Gastrocnemius medialis (tissue), 4 donors: ENCODE measurements at places on chromosomes 5 and 9.
A peak's percentile ranks its signal among the peaks of the same experiment; 100 is the strongest.

- no peak for DNase-seq
Measured at GRCh38 chr9:5976674-5977397, 38.6 kb downstream of the RANBP6 start.

- DNase-seq: no peak
Measured at GRCh38 chr9:86521322-86521721, 167.1 kb upstream of the TUT7 start.

- DNase-seq: no peak
Measured at GRCh38 chr5:99129768-99130501, 201.1 kb upstream of the CHD1 start.

DNA sequence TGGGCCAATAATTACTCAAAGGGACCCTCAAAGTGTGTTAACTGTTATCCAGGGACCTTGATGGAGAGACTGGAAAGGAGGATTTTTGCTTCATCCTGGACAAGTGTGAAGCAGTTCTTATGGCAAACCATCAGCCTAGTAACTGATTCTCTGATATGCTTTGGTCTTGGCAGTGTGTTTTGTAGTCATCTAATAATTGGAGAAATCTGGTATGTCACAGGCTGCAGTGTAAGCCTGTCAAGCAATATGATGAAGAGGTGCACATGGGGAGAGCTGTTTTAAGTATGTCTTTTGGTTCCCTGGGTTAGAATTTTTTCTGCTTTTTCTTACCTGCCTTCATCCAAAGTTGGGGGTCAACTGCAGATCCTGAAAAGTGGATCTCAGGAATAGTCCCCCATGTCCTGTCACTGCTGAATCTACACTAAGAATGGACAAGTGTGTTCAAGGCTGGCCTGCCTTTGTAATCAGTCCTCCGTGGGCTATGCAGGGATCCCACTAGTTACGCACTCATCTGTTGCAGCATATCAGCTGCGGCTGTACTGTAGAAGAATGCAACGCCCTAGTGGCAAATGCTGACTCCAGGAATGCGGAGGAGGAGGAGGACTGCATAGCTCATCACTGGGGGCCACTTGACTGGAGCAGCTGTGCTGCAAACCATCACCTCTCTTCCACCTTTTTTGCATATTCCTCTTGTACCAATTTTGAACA lies 1.9 kb downstream of the SPTAN1 start:
- DNase-seq: peak; percentile 4

GRCh38 chr5:172336264-172336663 lies 52.7 kb upstream of the UBTD2 start:
- DNase-seq: no peak

DNA sequence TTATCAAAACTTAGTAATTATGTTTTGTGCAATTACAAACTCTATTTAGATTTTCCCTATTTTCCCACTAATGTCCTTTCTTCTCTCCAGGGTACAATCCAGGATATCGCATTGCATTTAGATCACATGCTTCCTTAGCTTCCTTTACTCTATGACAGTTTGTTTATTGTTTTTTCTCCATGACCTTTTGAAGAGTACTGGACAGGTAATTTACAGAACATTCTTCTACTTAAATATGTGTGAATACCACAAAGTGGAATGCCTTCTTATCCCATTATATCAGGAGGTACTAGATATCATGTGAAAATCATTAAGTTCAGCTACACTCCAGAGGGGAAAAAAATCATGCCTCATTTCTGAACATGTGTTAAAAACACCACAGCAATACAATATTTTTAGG lies 776.6 kb upstream of the CDH9 start:
- DNase-seq: no peak
